ENCODE measurements at places on chromosomes 2 and 18.

- DNase-seq, result no peak
Measured at GRCh38 chr2:197647961-197648690, 27.3 kb downstream of the RFTN2 start.

DNA sequence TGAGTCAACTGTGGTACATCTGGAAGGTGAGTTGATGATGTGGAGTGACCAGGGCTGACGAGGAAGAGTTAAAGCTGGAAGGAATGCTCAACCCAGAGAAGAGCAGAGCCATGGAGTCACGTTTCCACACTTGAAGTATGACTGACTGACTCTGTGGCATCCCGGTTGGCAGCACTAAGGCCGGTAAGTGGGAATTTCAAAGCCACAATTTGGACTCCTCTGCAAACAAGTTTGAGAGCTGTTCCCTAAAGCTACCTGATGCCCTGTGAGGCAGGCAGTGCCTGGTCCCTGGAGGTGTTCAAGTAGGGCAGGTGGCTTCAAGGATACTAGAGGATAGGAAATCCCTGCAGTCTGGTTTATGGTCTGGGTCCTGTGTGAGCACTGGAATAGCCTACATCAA is 69.3 kb upstream of the ITGB6 start:
- DNase-seq, result no peak

GRCh38 chr2:197560146-197560665 is 44.3 kb downstream of the MOB4 start:
- no peak for DNase-seq

DNA sequence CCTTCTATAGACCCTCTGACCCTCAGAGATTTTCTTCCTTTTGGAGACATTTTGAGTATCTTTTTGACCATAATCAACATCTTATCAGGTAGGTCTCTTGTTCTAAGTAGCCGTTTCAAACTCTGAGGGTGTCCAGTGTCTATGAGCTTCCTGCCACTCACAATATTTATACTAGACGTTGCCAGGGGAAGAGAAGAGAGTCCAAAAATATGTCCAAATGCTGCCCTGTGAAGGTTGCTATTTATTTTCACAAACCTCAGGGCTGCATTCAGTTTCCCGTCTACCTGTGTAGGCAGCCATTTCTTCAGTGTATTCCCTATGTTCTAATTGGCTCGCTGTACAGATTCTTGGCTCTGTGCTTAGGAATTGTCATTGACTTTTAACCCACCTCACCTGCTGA is 986 bp upstream of the DSG1 start:
- DNase-seq, result no peak
